ENCODE measurements at places on chromosomes 3 and 15.

DNA sequence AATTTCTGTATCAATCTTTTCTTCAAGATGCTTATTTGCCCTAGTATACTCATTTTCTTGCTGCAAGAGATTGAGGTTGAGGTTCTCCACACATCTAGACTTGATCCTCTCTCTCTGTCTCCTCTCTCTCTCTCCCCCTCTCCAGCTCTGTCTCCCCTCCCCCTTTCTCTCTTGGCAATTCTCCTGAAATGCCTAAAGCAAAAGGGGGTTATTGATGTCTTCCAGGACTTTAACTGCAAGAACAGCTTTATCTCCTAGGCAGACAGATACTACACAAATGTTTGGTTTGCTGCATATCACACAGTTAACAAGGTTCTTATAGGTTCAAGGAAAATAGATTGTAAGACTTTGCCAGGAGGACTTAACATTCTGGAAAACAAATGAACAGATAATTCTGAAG lies 52.1 kb downstream of the TMEM212 start:
- no peak for DNase-seq

DNA sequence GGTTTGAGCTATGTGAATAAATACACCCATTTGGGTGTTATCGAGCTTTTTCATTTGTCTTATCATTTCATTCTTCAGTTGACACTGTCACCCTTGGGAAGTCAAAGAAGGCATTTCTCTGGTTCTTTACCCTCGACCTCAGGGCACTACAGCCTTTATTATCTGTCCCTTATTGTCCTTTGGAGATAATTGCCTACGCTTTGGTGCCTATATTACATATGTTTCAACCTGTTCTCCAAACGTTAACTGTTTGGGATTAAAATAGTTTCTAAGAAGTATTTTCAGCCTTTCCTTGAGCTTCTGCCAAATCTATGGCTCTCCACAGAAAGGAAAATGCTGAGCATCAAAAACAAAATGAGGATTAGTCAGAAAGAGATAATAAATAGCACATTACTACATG lies 395.4 kb upstream of the ADAMTS9 start:
- peak; percentile 33 for DNase-seq

- DNase-seq = no peak
These were observed 49.9 kb upstream of the PHLDB2 start for GRCh38 chr3:111809186-111809585.

DNA sequence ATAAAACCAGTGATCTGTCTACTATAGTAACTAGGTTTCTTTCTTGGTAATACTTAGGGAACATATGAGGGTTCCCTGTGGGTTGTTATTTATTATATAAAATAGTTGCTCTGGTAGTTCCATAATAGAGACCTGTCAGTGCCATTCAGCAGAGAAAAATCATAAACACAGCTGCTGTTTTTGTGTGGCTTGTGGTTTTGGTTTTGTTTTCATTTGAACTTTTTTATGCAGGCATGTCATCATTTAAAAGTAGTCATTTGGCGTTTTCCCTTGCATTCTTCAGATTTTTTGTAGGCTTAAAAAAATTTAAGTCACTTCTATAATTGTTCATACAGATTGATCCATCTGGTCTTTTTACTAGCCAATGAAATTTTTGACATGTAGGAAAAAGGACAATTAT lies 47.9 kb downstream of the PIK3CA start:
- DNase-seq = peak; percentile 53

DNA sequence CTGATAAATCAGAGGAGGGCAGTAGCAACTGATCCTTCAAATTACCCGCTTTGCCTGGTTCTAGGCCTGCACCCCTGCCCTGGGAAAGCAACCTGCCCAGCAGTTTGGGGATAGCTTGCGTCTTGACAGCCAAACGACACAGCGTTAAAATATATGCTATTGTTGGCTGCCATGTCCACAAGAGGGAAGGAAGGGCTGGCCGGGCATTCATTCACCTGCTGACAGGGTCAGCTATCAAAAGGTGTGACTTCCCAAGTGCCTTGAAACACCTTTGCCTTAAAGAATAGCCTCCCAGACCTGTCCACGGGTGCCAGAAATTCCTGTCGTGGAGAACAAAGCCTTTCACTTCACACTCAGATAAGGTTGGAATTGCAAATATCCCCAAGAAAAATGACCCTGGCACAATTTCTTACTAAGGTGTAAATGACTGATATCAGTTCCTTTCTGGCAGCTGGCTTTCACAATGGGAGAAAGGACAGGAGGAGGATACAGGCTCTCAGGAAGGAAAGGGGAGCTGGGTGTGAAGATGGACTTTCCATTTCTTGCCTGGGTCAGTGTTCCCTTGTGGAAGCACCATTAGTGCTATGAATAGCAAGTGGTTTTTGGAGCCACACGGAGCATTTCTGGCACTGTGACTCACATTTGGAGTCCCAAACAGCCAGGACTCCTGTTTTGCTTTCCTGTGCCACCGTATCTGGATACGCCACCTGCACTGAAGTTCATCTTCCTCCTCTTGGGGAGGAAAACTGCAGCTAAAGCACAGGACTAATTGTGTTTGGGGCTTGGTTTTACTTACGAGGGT lies 19.2 kb downstream of the ALDH1A3 start:
- DNase-seq = no peak

DNA sequence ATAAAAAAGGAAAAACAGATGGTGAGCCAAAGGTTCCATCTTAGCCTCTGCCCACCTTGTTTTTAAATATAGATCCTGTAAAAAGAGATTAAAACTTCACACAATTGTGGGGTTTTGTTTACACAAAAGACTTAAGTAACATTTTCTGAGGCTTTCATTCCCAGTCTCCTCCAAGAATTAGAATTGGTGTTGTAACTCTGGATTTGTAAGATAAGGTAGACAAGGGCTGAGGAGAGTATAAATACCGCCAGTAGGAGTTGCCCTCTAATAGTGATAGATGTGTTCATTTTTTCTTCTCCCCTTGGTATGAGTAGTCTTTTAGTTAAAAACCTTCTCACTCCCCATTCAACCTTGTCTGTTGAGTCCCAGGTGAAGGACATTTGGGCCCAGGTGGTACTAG lies 8.5 kb downstream of the MINDY2 start:
- no peak for DNase-seq

Data from retinal pigment epithelial cell (primary cell).